ENCODE measurements at places on chromosomes 3 and 15. TPM values are rescaled to one million over a fixed set of nuclear protein-coding genes. Genes with fewer than 3 reads are reported as not detected.

The ZNF860 gene
- 0.75 TPM for total RNA-seq

GRCh38 chr3:157922614-157923013 is 183.6 kb downstream of the SHOX2 start:
- no peak for DNase-seq

DNA sequence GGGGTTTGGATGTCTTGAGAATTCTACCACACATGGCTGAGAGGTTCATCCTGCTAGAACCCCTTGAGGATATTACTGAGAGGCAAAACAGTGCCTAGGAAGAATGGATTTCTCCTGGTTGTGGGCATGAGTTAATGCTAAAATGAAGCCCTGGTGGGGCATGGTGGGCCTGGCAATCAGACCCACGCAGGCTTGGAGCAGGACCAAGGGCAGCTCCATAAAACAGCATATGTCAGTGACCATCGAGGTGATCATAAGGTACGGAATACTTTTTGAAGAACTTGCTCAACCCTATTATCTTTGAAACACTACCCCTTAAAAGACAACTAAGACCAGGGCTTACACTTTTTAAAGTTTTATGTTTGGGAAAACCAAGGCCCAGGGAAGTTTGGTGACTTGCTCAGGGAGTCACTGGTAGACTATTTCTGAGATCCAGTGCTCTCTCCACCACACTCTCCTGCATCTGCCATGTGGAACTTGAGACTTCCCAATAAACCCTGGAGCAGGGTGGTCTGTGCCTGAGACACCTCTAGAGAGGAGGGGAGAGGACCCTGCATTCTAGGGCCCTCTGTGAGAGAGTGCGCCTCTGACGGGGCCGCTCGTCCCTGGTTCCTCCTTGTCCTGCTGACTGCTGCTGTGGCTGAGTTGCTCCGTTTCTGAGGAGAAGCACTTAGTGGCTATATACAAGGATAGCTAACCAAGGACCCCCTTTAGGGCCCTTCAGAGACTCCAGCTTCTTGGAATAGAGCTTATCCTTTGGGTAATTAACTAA is 28.0 kb upstream of the TIMP4 start:
- no peak for DNase-seq

DNA sequence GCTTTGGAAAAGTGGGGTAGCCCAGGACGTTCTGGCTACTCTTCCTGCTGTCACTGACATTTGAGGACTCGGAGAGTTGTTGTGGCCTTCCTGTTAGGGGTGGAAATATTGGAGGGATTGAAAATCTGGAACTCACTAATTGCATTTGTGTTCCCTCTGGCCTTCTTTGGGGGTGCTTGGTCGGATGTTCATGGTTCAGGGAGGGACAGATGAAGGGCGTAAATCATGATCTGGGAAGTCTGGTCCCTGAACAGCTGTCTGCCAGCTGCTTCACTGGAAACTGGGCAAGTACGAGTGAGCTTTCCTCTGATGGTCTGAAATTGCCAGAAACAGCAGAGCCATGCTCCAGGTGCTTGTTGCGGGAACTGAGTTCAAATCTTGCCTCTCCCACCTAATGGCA is 327.8 kb upstream of the C2CD4B start:
- DNase-seq: peak; percentile 93

DNA sequence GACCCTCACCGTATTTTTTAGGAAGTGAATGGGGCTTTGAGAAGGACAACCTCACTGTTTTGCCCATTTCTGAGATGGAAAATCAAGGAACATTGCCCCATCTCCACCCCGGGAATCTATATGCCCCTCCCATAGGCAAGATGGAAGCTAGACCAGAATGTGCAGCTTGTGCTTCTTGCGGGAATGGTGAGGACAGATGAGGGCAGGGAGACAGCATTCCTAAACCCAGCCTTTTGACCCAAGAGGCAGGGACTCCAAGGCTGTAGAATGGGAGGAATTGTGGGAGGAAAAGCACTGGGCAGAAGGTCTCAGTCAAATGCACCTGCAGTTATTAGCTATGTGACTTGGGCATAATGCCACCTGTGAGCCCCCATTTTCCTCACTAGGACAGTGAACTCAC is 66.9 kb downstream of the SMAD3 start:
- DNase-seq: no peak

DNA sequence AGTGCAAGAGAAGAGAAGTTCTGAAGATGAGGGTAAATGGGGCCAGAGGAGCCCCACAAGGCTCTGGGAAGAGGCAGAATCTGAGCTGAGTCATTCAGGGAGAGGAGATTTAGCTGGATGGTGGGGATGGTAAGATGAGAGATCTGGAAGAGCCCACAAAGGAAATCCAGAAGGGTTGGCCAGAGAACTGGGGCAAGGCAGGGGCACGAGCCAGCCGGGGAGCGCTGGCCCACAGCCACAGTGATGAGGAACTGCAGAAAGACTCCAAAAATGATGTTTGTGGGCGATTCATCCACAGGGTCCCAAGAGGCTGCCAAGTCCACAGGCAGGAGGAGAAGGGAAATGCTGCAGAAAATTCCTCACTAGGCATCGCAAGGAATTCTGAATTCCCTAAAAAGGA is 75.9 kb upstream of the ATP2B2 start:
- peak; percentile 52 for DNase-seq

GRCh38 chr15:78734451-78735064 is 76.7 kb downstream of the ADAMTS7 start:
- no peak for DNase-seq

- no peak for DNase-seq
Measured at GRCh38 chr3:193767353-193768069, 174.5 kb downstream of the OPA1 start.
